ENCODE measurements at places on chromosomes 6 and 20.

DNA sequence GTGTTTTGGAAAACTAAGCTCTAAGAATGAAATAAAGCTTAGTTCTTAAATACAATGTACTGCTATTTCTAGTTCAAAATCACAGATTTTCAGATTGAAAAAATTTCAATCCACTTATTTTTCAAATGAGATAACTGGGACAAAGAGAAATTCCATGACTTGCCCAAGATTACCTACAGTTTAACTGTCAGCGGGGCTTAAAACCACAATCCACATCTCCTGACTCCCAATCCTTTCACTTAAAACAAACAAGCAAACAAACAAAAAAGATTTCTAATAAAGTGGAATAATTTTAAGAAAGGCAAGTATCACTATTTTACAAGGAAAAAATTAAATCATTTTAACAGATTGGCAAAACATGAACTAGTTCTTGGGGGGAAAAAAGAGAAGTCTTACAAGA lies 4.2 kb downstream of the PHIP start:
- no peak for DNase-seq

- no peak for DNase-seq
These were observed 530.4 kb downstream of the QKI start for GRCh38 chr6:163944897-163945296.

DNA sequence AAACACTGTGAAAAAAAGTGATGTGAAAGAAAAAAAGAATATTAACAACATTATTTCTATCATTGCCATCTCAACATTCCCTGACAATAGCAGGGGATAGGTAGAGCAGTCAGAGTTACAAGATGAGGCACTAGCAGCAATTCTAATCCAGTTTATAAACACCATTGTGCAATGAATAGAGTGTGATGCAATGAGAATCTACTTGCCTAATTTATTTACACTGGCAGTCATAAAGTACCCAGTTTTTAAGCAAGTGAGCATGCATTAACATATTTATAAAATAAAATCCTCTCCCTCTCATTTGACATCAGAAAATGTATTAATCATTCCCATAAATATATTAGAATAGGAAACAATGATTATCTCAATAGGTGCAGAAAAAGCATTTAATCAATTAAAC lies 2.5 kb upstream of the MANEA start:
- peak; percentile 80 for DNase-seq

DNA sequence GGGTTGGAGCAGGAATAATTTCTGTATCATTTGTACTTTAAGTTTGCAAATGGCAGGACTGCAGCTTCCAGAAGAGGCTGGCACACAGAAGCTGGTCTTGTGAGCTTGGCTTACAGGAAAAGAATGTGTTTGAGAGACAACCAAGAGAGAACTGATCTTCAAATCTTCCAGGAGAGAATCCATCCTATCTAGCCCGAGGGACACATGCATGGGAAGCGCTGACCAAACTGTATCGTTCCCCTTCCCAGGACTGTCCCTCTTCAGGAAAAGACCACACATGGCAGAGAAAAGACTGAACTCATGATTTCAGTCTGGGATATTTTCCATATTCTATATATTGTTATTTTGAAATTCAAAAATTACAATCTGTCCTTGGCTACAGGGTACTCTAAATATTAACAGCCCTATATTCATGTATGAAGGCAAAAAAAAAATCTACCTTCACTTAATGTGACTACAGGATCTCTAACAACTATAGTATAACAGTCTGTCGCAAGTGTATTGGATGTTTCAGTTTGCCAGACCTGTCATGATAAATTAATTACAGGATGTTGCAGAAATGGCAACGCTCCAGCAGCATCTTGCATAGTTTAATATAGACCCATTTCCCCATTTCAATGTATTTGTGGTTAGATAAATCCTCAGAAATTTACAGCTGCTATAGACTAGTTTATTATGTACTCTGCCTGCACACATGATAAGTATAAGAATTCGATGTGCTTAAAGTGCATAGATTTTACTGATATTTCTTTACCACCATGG lies 99.4 kb downstream of the MYB start:
- peak; percentile 74 for DNase-seq

DNA sequence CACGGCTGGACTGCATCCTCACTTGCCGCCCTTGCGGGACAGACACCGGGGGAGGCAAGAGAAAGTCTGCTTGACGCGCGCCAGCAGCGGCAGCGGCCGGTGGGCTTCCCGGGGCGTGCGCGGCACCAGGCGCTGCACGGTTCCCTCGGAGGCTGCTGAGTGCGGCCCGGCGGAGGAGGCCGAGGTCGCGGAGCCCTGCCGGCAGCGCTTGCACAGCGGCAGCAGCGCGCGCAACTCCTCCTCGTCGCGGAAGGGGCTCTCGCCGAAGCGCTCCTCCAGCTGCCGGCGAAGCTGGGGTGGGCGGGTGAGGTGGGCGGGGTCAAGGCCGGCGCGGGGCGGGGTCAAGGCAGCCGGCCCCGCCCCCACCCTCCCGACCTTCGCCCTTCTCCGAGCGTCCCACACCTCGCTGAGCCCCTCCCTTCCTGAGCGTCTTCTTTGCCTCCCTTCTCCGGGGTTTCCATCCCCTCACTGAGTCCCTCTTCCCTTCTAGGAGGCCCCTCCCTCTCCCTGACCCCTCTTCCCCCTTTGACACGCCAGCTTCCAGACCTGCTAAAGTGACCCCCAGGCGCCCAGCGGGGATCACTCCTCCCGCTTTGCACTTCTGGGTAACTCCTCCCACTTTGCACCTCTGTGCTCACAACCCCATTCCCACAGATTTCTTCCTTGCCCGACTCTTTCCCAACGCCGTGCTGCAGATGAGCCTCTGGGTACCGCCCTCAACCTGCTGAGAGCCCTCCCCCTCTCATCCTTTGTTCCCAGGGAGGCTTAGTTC lies 8.8 kb downstream of the DUSP15 start:
- peak; percentile 54 for DNase-seq

DNA sequence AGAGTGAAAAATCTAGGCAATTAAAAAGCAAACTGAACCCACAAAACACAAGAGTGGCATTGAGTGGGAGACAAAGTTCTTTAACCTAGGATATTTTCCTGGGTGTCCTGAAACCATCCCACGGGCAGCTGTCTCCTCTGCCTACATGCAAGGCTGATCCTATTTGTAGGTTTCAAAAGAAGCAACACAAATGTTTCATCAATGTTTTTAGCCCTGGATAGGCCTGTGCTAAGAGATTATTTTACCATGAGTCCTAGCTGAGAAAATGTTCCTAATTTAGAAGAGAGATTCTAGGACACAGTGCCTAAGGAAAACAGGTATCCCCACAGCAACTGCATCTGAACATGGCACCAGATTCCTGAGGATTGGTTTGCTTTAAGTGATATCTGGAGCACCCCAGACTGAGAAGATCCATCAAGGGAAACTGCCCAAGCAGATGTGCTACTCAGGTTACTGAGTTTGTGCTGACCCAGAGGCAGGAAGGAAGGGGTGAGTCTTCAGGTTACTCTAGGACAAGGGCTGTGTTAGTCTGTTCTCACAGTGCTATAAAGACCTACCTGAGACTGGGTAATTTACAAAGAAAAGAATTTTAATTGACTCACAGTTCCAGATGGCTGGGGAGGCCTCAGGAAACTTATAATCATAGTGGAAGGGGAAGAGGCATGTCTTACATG lies 111.6 kb upstream of the UST start:
- no peak for DNase-seq

- DNase-seq = no peak
These were observed 122.1 kb upstream of the PTCHD4 start for GRCh38 chr6:48233063-48233462.

DNA sequence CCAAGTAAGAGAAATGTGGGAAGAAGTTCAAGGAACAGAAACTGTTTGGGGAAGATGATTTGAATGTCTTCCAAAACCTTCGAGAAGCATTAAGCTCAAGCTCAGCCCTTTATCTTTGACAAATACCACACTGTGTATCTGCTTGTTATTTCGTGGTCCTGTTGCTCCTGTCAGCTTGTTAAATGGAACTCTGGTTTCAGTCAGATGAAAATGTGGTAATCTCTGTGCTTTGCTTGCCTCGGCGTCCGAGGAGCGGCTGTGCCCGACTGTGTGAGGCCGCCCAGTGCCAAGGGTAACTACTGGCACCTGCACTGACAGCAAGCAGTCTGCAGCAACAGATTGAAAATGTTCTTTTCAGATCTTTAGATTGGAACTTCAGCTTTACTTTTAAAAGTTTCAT lies 577.9 kb upstream of the FLRT3 start:
- DNase-seq = no peak

GRCh38 chr6:138645976-138646640 lies 127.5 kb upstream of the CCDC28A start:
- peak; percentile 75 for DNase-seq

DNA sequence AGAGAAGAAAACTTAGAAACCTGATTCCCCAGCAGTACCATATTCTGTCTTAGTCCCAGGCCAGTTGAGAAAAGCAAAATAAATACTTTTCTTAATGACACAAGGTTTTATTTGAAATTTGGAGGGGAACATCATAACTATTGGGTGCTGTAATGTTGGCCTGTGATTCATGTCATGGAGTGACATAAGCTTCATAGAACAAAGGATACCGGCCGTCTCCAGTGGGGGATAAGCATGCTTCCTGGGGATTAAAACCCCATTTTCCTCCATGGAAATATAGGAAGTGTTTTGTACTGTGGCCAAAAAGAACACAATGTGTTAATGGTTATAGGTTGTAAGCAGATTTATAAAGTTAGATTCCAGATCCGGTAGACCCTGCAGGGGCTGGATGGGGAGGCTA lies 18.0 kb downstream of the MTHFD1L start:
- DNase-seq = no peak

GRCh38 chr6:119187596-119187995 lies 109.1 kb upstream of the FAM184A start:
- no peak for DNase-seq

DNA sequence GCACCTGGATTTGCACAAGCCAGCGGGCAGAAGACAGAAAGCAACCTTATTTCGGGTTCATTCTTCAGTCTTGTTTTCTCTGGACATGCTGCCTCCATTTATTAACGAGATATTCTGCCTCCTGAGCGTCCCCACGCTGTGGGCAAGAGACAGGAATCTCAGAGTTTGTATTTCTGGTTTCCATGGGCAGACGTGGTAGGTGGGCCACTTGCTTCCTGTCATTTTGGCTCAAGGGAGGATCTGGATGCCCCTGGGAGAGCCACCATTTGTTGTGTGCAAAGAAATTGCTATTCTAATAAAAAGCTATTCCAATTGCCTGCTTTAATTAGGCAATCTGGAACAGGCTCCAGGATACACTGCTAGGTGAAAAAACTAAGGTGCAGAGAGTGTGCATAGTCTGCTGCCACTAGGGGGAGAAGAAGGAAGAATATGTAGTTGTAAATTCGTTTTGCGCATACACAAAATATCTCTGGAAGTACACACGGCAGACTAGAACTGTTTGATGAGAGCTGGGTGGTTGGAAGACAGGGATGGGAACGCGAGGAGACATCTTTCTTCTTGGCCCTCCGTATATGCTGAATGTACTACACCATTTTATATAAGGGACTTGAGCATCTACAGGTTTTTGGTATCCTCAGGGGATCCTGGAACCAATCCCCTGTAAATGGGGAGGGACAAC lies 30.1 kb upstream of the SLC16A10 start:
- peak; percentile 52 for DNase-seq

- no peak for DNase-seq
These were observed 60.6 kb downstream of the STK35 start for GRCh38 chr20:2162125-2162822.

DNA sequence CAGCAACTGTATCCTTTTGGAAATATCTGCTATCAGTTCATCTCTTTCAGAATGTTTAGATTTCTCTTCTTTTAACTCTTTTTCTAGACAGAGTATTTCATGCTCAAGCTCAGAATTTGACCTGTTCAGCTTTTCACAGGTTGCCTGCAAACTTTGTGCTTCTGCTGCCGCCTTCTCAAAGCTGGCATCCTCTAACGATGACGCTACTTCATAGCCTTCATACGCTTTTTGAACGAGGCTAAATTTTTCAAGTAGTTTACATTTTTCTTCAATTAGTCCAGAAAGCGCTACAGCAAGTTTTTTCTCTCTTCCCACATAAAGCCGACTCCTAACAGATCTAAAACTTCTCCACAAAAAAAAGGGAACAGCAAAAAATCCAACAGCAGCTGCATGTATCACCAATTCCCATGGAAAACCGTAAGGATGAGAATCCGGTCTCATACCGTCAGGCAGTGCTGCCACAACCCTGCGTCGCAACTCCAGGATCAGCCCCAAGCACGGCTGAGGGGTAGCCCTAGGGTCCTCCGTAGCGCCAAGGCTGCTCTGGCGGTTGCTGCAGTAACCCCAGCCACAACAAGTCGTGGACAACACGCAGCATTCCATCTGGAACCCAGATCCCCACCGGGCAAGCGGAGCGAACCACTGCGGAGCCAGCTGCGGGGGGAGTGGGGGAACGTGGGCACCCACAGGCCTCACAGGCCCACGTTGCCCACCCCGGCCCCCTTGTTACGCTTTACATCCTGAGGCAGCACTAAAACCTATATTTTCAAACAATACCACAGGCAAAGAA lies 30.6 kb downstream of the DACT2 start:
- no peak for DNase-seq

DNA sequence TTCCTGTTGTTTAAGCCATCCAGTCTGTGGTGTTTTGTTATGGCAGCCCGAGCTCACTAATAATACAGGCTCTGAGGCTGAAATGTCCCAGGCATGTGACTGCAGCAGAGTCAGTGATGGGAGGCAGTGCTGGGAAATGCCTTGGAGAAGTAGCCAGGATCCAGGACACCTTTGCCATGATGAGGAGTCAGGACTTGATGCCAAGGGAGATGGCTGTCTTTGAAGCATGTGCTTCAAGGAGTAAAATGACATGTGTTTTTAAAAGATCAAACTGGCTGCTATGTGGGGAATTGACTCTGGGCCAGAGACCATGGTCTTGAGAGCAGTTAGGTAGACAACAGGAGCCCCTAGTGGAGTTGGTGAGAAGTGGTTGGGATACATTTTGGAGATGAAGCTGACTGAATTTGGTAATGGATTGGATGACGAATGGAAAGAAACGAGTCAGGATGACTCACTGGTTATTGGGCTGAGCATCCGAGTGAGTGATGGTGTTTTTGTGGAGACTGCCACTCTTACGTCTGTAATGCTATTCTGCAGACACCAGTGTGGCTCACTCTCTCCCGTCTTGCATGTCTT lies 322.2 kb downstream of the PLCB1 start:
- peak; percentile 96 for DNase-seq

GRCh38 chr6:18327626-18328025 lies 59.5 kb upstream of the RNF144B start:
- DNase-seq = no peak

All from iris pigment epithelial cell (primary cell).